Mammary epithelial cell (primary cell): ENCODE measurements at places on chromosomes 1 and 21. TPM values are rescaled to one million over a fixed set of nuclear protein-coding genes. Genes with fewer than 3 reads are reported as not detected.

DNA sequence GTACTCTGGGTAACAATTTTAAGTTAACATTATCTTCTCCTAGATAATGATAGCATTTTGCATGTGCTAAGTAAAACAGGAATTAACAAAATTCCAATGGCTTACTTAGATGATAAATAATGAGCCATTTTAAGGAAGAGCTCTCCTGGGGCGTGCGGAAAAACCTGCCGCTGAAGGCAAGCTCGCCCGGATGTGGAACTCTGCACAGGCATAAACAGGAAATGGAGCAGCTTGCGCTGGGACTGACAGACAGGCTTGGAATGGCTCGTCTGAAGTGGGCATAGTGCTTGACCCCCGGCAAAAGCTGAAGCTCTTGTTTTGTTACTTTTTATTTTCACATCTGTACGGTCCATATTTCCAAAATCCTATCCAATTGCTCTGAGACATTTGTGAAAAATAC is 169.2 kb downstream of the ZNF281 start:
- no peak for DNase-seq

DNA sequence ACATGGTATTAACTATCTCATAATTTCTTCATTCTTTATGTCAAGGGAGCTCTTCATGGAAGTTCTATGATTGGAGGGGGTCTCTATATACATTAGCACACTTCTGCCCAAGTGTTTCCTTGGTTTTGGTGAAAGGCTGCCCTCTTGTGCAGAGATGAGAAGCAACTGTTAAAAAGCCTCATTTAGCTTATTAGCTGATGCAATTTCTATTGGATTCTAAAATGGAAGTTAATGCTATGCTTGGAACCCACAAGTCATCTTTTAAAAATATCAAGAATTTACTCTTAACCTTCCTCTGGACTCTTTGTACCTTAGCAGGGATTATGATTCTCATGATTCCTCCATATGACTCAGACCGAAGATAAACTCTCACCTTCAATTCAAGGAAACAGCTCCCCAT is 328.9 kb downstream of the PTBP2 start:
- DNase-seq, result no peak

GRCh38 chr1:91754816-91755580 is 131.0 kb downstream of the TGFBR3 start:
- no peak for DNase-seq

DNA sequence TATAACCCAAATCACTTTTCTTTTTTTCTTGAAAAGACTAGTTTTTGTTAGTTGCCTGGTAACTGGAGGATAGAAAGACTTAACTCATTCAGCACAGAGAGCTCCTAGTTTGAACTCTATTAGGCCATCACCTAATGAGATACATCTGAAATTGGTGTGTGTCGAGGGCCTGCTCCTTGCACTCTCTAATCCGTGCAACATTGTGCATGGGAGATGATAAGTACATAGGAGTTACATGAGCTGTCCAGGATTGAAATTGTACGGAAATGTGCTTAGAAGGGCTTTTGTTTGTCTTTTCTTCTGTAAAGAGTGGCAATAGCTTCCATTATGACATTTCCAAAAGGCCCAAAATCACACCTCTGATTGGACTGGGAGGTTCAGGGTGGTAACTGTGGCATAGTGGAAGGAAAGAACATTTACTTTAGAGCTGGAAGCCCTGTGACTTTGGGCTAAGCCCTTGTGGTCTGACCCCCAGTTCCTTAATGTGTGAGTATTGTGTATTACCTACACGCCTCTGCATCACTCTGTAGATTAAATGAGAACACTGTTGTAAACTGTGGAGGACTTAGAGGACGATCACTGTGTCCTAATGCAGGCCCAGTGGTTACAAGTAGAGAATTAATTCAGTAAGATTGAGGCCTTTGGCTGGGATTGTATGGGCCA is 71.2 kb downstream of the FGGY start:
- DNase-seq, result no peak

Gene ELAPOR1
- total RNA-seq, result 0.67 TPM
